ENCODE measurements at places on chromosomes 12 and 14.

- DNase-seq, result no peak
Observed at GRCh38 chr12:73531752-73532151, 1005.9 kb upstream of the ATXN7L3B start.

DNA sequence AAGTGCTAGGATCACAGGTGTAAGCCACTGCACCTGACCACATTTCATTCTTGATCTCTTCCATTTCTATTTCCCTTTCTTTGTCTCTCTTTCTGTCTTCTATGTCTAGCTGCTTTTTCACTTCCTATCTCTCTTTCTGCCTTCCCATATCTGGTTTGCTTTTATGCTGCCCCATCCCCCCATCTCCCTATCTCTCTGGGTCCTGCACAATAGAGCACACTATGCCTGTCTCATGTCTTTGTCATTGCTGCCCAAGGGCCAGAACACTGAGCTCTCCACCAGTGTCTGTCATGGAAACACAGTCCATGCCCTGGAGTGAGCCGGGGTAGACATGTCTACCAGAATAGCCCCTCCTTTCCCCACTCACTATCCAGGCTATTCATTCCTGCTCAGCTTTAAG, 12.3 kb upstream of the RARG start:
- no peak for DNase-seq

DNA sequence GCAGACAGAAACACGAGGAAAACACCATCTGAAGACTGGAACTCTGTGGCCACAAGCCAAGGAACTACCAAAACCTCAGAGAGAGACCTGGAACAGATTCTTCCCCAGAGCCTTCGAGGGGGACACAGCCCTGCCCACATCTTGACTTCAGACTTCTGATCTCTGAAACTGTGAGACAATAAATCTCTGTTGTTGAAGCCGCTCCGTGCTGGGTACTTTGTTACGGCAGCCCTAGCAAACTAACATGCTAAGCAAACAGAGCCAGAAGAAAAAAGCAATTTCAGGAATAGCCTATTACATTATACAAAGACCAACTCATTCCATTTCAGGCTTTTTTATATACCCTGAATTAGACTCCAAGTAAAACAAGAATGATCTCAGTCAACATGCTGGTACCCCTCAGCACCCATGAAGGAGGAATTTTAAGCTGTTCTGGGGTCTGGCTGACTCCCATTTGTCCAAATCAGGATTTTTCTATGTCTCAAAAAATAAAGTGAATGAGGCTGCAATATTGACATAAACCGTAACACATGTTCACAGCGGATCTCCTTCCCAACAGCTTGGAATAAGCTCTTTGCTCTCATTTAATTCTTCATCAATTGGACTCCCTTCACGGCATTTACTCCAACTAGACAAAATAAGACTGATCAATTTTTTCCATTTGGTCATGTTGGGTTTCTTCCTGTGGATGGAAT, 190.1 kb downstream of the FOXN3 start:
- DNase-seq, result no peak

DNA sequence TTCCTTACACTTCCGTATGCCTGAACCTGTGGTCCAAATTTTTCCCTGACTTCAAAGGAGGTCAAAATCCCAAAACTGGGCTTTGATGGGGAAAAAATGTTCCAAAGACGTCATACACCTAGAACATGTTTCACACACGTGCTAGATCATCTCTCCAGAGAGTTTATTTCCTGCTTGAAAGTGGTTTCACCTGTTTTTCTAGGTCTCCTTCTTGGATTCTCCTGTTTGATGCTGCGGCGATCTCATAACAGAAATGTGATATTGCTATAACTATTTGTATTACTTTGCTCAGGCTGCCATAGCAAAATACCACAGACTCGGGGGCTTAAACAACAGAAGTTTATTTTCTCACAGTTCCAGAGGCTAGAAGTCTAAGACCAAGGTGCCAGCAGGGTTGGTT, 19.7 kb upstream of the TMCC3 start:
- DNase-seq, result no peak

DNA sequence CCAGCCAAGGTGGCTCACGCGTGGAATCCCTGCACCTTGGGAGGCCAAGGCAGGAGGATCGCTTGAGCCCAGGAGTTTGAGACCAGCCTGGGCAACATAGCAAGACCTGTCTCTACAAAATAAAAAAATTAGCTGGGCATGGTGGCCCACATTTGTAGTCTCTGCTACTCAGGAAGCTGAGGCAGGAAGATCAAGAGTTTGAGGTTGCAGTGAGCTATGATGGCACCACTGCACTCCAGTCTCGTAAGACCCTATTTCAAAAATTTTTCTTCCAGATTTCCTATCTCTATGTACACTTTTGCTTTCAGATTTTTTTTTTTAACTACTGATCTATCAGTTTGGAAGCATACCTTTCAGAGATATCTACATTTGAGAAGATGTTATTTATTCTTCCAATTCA, 15.3 kb downstream of the SNX6 start:
- no peak for DNase-seq

DNA sequence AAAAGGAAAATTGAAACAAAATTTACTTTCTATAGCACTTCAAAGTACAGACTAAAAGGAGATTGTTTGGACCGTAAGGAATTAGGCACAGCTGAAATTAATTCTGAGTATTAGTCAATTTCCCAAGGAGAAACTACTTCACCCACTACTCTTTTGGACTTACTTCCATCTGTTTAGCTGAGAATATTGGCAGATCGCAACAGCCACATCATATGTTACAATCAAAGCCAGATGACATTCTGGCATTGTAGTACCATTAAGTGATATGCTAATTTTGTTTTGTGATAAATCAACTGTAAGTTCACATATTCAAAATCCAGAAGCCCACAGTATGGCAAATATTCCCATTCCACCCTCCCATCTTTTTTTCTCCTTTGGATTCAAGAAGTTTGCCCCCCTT, 47.1 kb upstream of the ANKS1B start:
- DNase-seq, result no peak

- no peak for DNase-seq
Observed at GRCh38 chr12:103687253-103687652, 100.2 kb downstream of the STAB2 start.

GRCh38 chr14:24481622-24482324, 26.3 kb downstream of the CMA1 start:
- DNase-seq, result peak; percentile 44

GRCh38 chr12:119710374-119710964, 42.5 kb downstream of the PRKAB1 start:
- no peak for DNase-seq

- no peak for DNase-seq
Observed at GRCh38 chr14:99865408-99865807, 72.2 kb downstream of the EML1 start.

- no peak for DNase-seq
Observed at GRCh38 chr12:97452839-97453238, 9.8 kb upstream of the RMST start.

- no peak for DNase-seq
Observed at GRCh38 chr14:69237142-69237541, 22.8 kb upstream of the GALNT16 start.

GRCh38 chr12:132190012-132190755, 45.9 kb downstream of the NOC4L start:
- no peak for DNase-seq

GRCh38 chr12:49964849-49965624, 3.4 kb downstream of the AQP5 start:
- DNase-seq, result no peak

- DNase-seq, result no peak
Observed at GRCh38 chr12:22256605-22257004, 77.9 kb downstream of the ST8SIA1 start.

DNA sequence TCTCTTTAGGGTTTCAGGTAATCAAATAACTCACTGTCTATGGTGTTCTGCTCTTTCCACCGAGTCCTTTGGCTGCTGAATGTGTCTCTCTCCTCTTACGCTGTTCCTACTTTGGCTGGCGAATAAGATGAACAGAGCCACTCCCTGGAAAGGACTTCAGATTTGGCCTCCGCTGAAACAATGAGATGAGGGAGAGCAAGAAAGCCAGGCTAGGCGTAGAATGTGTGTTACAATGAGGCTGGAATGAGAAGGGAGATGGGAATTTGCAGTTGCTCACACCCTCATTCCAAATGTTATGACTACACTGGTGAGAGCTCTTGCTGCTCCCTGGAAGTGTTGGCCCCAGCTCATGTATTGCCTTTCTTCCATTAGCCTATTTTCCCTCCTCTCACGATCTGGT, at the start of gene MFAP5:
MFAP5 (minus strand) TSS at position 234 of the 400 bp plus-strand sequence. CDS start 722 bp downstream, outside the sequence.
- DNase-seq, result no peak

- DNase-seq, result no peak
Observed at GRCh38 chr12:78192979-78193378, 362.3 kb downstream of the NAV3 start.

GRCh38 chr14:23302290-23303225, at the start of gene PPP1R3E:
TSS of gene PPP1R3E (minus strand) at chr14:23302859. CDS start at chr14:23302576, 283 bp downstream.
- DNase-seq, result peak; percentile 86

All from CD4-positive, alpha-beta T cell treated with Interleukin-4 for 4 hours (primary cell).